ENCODE measurements at places on chromosomes 16 and 17.

- no peak for DNase-seq
Observed at GRCh38 chr16:4674926-4675530, 18.3 kb upstream of the NUDT16L1 start.

- no peak for DNase-seq
Observed at GRCh38 chr16:77956231-77956630, 66.1 kb upstream of the CLEC3A start.

DNA sequence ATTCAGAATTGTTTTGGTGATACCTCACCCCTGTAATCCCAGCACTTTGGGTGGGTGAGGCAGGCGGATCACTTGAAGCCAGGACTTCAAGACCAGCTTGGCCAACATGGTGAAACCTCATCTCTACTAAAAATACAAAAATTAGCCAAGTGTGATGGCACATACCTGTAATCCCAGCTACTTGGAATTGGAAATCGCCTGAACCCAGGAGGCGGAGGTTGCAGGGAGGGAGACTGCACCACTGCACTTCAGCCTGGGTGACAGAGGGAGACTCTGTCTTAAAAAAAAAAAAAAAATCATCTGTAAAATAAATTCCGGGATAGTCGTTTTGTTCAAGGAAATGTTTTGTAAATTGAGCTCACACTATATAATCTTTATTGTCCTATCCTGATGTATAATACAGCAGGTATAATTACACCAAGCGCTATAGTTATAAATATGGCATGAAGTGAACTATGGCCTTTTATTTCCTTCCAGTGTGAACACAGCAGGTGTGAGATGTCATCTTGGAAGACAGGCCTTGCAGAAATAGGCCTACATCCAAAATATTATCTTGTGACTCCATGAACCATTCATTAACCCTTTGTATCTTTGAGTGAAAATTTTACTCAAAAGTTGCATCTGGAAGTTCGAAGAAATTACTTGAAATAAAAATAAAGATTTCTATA is 25.4 kb downstream of the PLA2G10 start:
- DNase-seq = no peak

- DNase-seq = no peak
Observed at GRCh38 chr16:1938316-1938715, 4.7 kb downstream of the MSRB1 start.

DNA sequence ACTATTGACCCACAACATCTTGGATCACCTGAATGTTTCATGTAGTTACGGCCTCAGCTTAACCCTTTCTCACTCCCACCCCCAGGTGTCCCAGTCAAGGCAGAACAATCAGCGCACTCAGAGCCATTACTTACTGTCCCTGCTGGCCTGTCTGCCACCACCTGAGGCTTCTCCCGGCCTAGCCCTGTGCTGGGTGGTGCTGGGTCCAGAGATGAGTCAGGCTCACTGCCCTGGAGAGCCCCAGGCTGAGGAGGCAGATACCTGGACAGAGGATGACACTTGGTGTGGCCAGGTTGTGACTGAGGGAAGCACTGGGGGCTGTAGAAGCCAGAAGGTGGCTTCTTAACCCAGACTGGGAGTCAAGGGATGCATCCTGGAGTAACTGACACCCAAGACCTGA is 4.0 kb upstream of the SLC5A2 start:
- DNase-seq = no peak

DNA sequence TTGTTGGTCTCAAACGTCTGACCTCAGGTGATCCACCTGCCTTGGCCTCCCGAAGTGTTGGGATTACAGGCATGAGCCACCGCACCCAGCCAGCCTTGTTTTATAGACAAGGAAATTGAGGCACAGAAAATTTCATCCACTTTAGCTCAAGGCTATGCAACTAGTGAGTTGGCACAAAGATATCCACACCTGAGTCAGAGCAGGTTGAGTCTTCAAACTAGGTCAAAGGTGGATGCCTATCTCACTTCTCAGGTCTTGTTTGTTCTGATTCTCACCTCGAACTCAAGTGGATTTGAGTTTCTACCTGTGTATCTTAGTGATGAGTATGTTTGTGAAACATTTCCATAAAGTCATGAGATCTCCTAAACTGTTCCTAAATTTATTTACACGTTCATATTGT is 35.6 kb upstream of the GAS7 start:
- no peak for DNase-seq

DNA sequence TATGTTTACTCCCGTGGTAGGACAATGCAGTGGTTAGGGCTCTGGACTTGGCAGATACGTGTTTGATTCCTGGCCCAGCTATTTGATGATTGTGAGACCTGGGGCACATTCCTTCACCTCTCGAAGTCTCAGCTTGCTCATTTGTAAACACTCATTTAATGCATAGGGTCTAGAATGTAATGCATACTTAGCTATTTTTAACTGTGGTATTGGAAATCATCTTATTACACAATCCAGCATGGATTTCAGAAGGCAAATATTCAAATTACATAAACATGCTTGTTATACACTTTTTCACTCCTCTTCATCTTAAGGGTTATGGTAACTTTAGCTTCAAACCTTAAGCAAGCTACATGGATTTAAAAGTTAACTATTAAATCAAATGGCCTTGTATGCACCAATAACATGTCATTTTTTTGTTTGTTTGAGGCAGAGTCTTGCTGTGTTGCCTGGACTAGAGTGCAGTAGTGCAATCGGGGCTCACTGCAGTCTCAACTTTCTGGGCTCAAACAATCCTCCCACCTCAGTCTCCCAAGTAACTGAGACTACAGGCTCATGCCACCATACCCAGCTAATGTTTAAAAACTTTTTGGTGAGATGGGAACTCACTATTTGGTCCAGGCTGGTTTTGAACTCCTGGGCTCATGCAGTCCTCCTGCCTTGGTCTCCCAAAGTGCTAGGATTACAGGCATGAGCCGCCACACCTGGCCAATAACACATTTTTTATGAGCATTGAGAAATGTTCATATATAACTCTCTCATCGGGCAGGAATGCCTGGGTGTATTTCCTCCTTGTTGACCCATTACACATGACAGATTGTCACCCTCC is 52.5 kb downstream of the VAT1L start:
- DNase-seq = peak; percentile 11

- DNase-seq = no peak
Observed at GRCh38 chr16:28035866-28036393, 27.6 kb downstream of the GSG1L start.
